ENCODE measurements at places on chromosomes 1 and 21.

GRCh38 chr1:55304229-55304740 is 89.1 kb upstream of the USP24 start:
- no peak for DNase-seq

- no peak for DNase-seq
These were observed 11.3 kb downstream of the DCAF8 start for GRCh38 chr1:160251011-160251410.

DNA sequence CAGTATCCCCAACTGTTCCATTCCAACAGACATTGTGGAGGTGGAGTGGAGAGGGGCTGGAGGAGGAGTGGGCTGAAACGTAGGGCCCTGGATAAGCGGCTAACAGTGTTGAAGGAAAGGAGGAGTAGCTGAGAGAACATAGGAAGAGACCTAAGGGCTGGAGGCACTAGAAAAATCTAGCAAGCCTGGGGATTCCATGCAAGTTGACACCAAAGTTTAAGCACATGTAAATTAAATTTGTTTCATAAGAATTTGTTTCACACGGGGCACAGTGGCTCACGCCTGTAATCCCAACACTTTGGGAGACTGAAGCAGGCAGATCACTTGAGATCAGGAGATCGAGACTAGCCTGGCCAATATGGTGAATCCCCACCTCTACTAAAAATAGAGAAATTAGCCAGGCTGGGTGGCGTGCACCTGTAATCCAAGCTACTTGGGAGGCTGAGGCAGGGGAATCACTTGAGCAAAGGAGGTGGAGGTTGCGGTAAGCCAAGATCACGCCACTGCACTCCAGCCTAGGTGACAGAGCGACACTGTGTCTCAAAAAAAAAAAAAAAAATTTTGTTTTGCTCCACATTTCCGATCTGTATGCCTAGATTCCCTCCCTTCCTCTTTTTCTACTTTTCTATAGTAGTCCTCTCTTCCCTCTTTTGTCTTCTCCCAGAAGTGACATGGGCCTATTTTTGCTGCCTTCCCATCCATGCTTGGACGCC is 530 bp upstream of the CD244 start:
- no peak for DNase-seq

DNA sequence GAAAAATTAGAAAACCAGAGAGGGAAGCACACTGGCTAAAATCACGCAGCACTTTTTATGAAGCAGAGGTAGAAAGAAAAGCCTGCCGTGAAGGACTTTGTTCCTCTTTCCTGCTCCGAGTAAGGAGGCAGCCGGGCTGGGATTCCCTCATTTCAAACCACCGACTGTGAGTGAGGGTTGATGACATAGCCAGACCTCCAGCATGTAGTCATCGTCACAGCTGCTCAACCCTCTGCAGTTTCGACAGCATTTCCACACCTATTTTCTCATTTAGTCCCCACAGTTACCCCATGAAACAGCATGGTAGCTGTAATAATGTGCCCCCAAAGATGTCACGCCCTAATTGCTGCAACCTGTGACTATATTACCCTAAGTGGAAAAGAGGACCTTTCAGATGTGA is 35.3 kb downstream of the FCRL5 start:
- DNase-seq = no peak

GRCh38 chr1:101064697-101065096 is 39.1 kb upstream of the DPH5 start:
- DNase-seq = no peak

- no peak for DNase-seq
These were observed 60.4 kb upstream of the GJA5 start for GRCh38 chr1:147820761-147821297.

DNA sequence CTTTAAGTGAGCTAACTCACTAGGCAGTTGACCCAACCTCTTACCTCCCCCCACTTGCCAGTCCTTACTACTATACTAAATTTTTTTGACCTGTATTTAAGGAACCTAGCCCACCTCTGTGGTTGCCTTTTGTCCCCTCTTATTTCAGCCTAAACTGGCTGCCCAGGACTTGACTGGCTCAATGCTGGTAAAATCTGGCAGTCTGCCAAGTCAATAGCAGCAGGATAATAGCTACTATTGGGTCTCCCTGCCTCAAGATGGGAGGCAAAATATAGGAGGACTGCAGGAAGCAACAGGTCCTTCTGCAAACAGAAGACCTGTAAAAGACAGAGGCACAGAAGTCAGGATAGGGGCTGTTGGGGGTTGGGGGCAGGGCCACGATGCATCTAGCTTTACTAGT is 144.2 kb upstream of the POGK start:
- DNase-seq = no peak

- no peak for DNase-seq
These were observed 37.0 kb downstream of the SPEN start for GRCh38 chr1:15884477-15884876.

- DNase-seq = no peak
These were observed 1085.7 kb downstream of the NCAM2 start for GRCh38 chr21:22083899-22084298.

GRCh38 chr1:229848752-229849677 is 218.0 kb upstream of the GALNT2 start:
- DNase-seq = no peak

- DNase-seq = no peak
These were observed 83.2 kb downstream of the CAMK2N1 start for GRCh38 chr1:20402585-20403422.

GRCh38 chr1:8009043-8010002 is 16.8 kb downstream of the ERRFI1 start:
- no peak for DNase-seq

DNA sequence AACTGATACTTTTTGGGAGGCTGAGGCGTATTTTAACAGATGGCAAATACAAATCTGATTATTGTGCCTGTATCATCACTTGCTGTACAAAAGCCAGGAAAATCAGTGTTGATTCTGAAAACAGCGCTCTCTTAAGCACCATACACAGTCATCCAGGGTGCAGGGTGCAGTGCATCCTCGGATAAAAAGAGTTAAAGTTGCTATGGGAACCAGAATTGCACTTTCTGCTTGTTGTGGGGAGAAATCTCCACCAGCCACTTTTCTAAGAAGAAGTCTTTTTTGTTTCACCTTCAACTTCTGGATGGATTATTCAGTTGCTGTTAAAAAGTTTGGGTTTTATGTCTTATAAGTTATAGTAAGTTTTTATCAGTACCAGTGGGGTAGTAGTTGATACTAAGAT is 3.8 kb downstream of the LAMC1 start:
- no peak for DNase-seq

DNA sequence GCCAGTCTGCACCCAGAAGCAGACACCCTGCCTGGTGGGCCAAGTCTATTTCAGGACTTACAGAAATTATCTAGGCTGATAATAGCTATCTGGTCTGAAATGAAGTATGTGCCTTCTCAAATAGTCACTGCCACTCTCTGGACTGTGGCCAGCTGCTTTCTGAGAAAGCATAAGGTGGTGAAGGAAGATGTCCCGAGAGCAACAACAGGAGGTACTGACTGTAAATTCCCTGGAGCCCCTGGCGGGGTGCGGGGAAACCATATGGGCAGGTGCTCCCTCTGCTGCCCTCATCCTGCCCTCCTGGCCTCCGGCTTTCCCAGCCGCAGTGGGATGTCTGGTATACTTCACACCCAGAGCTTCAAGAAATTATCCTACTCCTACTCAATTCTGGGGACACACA is 86.8 kb downstream of the TGFBR3 start:
- DNase-seq = no peak

DNA sequence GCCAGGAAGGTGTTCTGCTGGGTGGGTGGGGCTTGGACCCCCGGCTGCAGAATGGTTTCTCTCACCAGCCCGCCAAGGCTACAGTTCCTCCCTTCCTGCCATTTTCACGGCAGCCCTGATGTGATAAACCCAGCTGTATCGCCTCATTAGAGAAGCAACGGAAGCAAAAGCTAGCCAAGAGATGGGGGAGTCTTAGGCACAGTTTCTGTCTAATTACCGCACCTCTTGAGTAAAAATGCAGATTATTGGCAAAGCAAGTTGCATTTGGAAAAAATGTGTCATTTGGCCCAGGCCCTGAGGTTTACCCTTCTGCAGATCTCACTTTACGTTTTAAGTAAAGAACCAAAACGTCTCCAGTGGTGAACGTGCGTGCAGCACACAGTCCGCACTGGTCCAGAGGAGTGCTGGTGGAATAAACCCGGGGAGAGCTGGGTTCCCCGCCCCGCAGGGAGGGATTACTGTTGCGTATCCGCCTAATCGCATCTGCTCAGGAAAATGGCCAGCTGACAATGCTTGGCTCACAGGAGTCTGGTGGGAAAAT is 109.9 kb downstream of the GALNT2 start:
- DNase-seq = no peak

DNA sequence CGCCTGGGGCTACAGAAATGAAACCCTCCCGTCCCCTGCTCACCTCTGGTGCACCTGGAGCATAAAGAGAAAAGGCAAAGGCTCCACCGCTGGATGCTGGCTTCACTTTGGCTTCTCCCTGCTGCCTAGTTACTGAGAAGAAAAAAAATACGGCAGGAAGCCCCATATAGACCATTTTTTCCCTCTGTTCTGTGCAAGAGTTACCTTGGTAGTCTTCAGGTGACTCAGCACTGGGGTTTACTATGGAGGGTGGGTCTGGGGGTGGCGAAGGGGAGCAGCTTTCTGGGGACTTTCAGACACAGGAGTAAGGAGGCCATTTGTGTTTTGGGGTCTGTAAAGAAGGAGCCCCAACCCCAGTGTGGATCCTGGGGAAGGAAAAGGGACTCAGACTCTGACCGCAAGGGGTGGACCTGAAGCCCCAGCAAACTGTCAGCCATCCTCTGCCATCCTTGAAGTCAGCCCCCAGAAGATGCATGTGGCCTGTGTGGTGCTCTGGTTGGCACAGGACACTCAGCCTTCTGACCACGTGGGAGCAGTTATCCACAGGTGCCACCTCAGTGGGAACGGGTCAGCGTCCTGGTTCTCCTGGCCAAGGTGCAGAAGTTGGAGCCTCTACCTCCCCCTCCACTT is 25.9 kb upstream of the EPS8L3 start:
- DNase-seq = no peak

DNA sequence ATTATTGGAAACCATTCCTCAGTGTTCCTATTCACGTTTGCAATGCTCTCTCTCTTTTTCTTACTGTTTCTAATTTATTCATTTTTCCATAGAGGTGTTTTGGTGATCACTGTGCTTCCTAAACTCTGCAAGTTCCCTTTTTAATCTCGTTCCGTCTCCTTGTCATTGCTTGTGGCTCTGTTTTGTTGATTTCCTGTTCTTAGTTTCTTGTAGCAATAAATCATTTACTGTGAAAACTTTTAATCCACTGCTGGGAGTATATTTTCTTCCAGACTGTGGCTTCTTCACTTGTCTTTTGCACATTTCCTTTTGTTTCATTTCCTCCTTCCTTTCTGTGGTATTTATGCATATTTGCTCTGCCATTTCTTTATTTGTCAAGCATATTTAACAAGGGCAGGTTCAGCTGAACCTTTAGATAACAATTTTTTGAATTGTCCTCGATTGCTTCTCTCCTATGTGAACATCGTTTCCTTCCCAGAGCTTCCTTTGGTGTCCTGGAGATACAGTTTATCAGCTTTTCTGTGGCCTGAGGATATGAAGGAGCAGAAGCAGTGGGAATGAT is 3.6 kb downstream of the B3GALT5 start:
- no peak for DNase-seq

GRCh38 chr1:168304865-168305264 is 24.2 kb downstream of the TBX19 start:
- no peak for DNase-seq

DNA sequence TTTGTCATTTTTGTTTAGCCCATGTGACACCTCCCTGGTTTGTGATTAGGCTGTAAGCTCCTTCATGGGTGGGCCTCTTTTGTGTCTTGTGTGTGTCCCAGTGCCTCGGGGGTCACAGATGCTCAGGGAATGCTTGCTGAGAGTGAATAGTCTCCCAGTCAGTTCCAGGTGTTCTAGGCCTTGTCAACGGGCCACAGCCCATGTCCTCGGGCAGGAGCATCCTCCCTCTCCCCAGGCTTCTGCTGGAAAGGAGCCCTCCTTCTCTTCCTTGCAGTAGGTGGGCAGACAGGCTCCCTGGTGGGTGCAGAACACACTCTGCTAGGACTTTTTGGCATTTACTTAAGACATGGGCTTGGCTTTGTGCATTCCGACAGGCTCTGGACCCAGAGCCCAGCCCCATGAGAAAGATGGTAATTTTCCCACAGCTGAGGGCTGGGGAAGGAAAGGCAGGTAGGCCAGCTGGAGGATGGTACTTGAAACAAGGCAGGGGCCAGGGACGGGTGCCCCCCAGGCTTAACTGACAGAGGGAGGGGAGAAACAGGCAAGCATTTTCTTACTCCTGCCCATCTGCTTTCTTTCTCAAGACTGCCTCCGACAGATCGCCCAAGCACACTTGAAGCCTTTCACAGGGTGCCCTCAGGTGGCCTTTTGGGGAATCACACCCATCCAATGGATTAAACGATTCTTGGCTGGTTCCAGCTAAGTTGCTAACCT is 7.1 kb upstream of the CPLANE2 start:
- peak; percentile 48 for DNase-seq

DNA sequence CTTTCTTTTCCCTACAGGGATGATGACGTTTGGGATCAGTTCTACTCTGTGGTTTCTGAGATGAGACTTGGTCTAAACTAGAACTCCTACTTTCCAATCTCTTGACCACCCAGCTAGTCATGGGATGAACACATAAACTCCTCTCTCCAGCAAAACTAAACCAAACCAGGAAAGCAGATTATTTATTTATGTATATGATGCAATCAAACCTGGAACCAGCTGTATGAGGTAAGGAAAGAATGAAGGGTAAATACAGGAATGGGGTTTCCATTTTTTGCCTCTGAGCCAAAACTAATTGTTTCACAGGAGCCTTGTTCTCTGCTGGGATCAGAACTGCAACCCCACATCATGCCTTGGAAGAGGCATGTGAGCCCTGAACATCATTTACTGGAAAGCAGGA is 3.3 kb upstream of the AGT start:
- DNase-seq = no peak

DNA sequence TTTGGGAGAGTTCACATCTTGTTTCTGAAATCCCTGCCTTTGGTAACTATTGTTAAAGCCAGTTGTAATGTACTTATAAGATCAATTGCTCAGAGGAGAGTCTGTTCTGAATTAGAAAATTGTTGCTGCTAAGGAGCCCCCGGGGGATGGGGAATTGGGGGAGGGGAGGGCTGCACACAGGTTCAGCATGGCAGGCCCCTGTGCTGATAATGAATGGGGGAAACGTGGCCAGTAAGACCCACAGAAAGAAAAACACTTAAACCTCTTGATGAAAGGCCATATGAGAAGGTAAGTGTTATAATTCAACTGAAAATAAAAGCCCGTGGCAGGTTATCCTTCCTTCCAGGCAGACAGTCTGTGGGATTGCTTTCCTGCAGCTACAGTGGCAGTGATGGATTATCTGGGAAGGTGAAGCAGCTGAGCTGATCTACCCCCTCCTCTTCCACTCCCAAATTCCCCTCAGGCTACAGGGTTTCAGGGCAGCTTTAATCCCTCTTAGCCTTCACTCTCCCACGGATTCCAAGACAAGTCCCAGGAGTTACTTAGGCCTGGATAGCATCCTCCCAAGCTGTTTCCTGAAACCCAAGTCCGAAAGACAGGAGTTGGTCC is 398.8 kb downstream of the TBX15 start:
- no peak for DNase-seq

GRCh38 chr1:40332695-40333094 is 15.6 kb upstream of the COL9A2 start:
- DNase-seq = no peak

- DNase-seq = no peak
These were observed 2.1 kb downstream of the SLC66A1 start for GRCh38 chr1:19313961-19314882.

GRCh38 chr1:51542158-51542953 is 23.3 kb upstream of the EPS15 start:
- DNase-seq = no peak

Measured in stimulated activated CD4-positive, alpha-beta T cell treated with anti-CD3 and anti-CD28 coated beads, Interleukin-15, amount 100 ng/mL, for 1 hour (primary cell).